Caudate nucleus (tissue), 63 donors: ENCODE measurements at places on chromosomes 6 and 20.
A peak's percentile ranks its signal among the peaks of the same experiment; 100 is the strongest.

GRCh38 chr20:46021361-46022359, 7.4 kb upstream of the SLC12A5 start:
- peak; percentile 51 for DNase-seq

DNA sequence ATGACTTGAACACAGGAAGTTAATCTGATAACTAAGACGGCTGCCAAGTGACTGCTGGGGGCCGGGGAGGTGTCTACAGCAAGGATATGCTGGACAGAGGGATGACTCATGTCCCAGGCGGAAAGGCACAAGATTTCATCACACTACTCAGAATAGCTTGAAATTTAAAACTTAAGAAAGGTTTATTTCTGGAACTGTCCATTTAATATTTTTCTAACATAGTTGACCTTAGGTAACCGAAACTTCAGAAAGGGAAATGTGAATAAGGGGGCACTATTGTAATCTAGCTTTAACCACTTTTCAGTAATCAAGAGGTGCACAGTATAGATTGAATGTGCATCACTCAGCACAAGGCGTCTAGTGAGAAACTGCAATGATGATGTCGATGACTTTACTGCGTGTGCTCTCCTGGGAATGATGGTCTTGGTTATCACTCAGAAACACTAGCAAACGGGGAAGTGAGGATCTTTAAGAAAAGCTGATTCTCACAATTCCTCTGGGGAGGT, 171.5 kb downstream of the QKI start:
- no peak for DNase-seq

DNA sequence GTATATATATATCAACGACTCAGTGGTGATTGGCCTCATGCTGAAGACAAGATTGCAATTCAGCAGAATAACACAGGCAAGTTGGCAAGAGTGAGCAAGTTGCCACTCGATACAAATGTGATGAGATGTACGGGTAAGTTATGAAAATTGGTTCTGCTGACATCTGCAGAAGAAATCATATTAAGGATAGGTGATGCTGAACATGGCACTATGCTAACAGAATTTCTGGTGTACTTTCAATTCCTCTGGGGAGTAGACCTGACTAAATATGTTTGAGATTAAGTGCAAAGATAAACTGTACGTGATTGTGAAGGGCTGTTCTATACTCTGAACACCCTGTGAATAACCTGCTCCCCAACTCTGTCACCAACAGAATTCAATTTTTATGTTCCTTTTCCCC, 758.2 kb downstream of the TBC1D32 start:
- no peak for DNase-seq

DNA sequence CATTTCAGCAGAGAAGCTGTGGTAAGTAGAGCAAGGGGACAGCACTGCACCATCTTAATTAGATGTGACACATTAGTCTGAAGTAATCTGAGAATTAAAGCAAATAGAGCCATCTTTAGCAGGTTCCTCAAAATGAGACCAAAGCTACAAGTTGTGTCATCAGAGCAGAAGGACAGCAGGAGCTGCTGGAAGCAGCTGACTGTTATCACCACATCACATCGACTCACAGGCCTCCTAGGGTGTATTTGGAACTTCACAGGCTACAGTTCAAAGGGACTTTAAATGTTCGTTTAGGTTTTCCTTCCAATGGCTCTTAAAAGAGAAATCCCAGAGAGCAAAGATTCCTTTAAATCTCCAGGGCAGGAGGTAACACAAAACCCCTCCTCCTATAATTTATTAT, 69.5 kb downstream of the LCA5 start:
- DNase-seq = no peak

GRCh38 chr6:31713991-31714684, 1.0 kb upstream of the LY6G6D start:
- DNase-seq = no peak

DNA sequence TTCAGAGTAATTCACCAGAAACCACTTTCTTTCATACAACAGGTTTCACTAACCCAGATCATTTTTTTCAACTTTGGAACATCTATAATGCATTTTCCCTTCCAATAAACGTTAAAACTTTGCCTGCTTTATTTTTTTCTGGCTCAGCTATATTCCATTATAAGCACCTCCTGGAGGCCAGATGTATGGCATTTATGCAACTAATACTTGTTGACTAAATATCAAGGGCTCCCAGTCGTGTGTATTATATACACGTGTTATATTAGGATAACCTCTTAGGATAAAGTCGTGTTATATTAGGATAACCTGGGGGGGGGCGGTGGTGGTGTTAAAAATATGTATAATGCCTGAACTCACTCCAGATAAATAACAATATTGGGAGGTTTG, 6.7 kb downstream of the OPN5 start:
- no peak for DNase-seq

DNA sequence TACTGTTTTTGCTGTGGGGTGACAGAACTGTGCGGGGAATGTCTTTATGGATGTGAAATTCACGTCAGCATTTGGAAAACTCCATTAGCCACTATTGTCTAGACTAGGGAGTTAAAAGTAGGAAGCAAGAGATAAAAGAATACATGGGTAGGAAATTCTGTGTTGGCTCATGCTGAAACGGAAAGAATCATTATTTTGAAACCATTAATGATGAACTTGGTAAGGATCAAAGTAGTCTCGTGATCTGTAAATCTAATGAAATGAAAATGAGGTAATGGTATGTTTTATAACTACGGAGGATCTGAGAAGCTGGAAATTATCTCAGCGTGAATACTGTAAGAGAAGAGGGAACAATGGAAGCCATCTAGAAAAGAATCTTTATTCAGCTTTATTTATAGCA, 11.1 kb upstream of the CD40 start:
- no peak for DNase-seq

DNA sequence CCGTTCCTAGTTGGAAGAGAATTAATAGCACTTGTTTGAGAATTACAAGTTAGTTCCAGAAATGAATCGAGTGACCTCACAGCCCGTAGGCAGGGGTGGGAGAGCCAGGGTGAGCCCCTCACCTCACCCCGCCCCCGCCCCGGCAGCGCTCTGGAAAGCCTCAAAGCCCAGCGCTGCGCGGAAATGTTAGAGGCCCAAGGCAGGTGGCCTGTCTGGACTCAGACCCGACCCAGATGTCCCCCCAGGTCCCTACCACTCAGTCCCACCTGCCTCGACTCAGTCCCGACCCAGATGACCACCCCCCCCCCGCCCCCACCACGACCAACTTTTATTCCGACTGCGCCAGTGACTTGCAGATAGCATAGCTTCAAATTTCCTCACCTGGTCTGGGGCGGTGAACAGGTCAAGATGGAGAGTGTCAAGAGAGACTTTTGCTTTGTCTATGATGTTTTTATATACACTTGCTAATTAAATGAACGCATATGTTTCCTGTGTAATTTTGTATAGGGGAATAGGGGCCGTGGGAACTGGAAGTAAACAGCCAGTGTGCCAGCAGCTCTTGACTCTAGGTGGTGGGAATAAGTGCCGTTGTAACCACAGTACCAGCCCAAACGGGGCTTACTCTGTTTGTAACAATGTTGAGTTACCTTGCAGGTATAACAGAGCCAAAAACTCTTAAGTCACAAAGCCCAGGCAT, 1.2 kb upstream of the PXDC1 start:
- no peak for DNase-seq

- no peak for DNase-seq
These were observed 6.7 kb upstream of the TEAD3 start for GRCh38 chr6:35503534-35503933.

GRCh38 chr6:5412017-5412416, 150.7 kb downstream of the FARS2 start:
- DNase-seq = no peak

DNA sequence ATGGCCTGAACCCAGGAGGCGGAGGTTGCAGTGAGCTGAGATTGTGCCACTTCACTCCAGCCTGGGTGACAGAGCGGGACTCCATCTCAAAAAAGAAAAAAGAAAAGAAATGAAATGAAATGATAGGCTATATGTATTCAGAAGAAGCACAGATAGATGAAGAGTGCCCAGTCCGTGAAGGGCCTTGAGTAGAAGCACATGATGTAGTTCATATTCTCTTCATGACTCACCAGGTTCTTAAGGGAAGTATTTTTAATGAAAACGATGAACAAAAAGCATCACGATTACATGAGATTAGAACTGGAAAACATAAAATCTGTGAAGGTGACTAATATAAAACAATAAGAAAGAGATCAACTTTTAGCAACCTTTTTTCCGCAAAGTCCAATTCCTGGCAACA, 29.8 kb downstream of the TPD52L1 start:
- DNase-seq = no peak

DNA sequence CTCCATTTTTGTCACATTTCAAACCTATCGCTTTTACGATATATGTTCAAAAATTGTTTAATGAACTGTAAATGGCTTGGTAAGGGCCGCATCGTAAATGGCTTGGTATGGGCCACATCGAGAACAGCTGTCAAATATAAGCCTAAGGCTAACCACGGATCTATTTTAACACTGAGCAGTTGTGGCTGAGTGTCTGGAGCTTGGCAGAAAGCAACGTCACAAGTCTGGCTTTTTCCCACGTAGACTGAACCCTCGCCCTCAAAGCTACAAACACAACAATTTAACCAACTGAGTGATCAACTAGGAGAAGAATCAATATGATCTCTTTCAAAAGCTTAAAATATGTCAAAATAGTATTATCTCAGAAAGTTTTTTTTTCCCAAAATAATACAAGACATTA, 71.4 kb upstream of the PRSS16 start:
- no peak for DNase-seq

GRCh38 chr20:20894280-20894679, 181.8 kb upstream of the RALGAPA2 start:
- no peak for DNase-seq

GRCh38 chr6:111032484-111033140, 50.8 kb downstream of the RPF2 start:
- no peak for DNase-seq

- DNase-seq = no peak
These were observed 589.4 kb downstream of the RFPL4B start for GRCh38 chr6:112936504-112936903.

- no peak for DNase-seq
These were observed 503.7 kb downstream of the KIF16B start for GRCh38 chr20:16069389-16070010.

DNA sequence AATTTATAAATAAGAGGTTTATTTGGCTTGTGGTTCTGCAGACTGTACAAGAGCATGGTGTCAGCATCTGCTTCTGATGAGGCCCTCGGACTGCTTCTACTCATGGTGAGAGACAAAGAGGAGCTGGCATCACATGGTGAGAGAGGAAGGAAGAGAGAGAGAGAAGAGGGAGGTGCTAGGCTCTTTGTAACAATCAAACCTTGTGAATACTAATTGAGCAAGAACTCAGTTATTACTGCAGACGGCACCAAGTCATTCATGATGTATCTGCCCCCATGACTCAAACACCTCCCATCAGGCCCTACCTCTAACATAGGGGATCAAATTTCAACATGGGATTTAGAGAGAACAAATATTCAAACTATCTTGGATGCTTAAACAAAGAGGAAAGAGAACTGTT, 6.3 kb upstream of the SIRPG start:
- DNase-seq = no peak

- no peak for DNase-seq
These were observed 12.0 kb downstream of the SLC12A5 start for GRCh38 chr20:46040902-46041535.

DNA sequence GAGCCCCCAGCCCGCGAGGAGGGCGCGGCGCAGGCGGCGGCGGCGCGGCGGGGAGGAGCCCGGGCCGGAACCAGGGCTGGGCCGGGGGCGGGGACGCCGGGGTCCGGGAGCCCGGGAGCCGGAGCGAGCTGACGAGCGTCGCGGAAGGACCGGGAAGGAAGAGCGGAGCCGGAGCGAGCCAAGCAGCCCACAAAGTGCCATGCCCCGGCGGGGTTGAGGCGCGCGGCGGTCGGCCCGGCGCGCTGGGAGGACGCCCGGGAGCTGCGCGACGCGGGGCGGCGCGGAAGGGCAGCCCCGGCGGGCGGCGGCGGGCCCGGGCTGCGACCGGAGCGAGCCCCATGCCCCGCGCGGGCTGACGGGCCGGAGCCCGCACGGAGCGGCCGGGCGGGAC, 289 bp downstream of the FOXP4 start:
- DNase-seq = no peak

DNA sequence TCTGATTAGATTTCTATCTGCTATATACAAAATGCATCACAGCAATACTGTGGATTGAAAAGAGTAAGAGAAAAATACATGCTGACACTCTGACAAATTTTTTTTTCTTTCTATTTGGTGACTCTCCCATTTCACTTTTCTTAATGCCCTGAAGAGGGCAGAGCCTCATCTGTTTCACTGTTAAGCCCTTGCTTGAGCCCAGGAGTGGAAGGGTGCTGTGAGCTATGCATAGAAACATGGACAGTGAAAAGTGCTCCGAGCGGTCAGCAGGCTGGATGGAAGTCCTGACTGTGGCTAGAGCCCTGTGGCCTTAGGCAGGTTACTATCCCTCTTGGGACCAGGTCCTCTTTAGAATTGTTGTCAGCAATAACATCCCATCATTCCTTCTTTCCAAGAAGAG, 17.4 kb upstream of the CSE1L start:
- no peak for DNase-seq

- no peak for DNase-seq
These were observed 823.4 kb upstream of the GJE1 start for GRCh38 chr6:141309295-141309694.

DNA sequence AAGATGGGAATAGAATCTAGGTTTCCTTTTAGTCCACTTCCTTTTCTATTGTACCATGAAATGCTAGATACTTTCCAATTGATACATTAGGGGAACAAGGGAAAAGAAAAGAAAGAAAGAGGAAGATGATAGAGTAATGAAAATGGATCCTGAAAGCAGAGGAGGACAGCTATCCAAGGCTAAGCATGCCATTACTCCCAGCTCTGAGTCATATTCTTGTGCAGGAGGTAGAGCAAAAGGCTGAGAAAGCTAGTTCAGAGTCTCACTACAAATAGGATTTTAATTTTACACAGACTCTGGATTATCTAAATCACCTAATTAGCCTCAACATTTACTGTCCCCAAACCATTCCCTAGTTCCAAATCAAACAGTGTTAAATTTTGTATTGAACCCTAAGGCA, 23.6 kb downstream of the RWDD2A start:
- no peak for DNase-seq

DNA sequence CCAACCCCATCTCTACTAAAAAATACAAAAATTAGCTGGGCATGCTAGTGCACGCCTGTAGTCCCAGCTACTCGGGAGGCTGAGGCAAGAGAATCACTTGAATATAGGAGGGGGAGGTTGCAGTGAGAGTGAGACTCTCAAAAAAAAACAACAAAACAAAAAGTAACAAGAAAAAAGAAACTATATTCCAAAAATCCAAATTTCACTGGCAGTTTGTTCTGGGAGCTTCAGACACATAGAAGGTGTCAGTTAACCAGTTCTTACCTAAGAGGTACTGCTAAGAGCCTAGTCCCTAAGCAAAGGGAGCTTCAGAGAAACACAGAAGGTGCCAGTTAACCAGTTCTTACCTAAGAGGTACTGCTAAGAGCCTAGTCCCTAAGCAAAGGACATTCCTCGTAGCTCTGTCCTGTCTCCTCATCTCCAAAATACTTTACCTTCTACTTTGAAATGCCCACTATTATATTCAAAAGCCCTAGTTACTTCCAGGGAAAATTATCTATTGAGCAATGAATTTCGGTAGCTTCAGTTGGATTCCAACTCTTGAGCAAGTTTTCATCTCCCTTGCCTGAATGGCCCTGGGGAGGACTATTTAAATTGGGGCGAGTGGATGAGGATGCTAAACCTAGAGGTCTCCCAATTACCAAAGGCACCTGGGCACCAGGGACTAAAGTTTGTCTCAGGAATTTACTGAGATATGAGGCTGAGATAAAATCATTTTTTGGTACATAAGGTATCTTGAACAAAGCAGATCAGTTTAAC, 41.0 kb downstream of the HFE start:
- no peak for DNase-seq

- no peak for DNase-seq
These were observed 10.6 kb downstream of the PACSIN1 start for GRCh38 chr6:34476447-34476846.

- no peak for DNase-seq
These were observed 12.7 kb downstream of the SMAP1 start for GRCh38 chr6:70680396-70680795.
